Hepatocyte (in vitro differentiated cells): ENCODE measurements at places on chromosomes 13 and 19.

GRCh38 chr13:44574466-44574855 lies 1.7 kb downstream of the TSC22D1 start:
- DNase-seq, result no peak

DNA sequence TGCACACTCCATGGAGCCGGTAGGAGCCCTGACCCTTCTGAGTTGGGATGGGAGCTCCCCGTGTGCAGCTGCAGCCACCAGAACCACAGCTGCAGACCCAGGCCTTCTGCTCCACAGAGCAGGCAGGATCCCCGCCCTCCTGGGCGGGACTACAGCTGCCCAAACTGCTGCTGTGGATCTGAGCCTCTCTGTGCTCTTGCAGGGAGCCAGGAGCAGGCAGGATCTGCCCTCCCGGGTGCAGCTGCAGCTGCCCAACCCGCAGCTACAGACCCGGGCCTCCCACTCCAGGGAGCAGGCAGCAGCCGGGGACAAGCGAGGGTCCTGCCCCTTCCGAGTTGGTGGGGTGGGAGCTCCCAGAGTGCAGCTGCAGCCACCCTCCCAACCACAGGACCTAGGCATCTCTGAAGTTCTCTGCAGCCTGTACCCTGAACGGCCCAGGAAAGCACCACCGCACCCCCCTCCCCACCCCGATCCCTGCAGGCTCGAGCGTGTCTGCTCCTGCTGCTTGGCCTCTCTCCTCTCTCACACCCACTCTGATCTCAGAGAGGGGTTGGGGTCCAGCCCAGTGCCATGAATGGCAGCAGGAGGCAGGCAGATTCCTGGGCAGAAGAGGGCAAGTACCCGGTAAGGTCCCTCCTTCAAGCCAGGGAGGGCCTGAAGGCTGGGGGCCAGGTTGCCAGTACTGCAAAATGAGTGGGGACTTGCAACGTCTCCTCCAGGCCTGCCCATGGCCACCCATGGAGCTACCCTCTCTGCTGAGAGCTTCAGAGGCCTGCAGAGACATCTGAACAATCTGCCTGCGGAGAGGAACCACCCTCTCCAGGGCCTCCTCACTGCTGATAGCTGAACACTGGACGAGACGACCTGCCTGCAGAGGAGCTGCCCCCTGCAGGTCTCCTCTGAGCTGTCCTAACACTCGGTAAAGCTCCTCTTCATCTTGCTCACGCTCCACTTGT lies 16.4 kb upstream of the EMP3 start:
- peak; percentile 66 for DNase-seq

GRCh38 chr13:110236431-110236830 lies 70.5 kb downstream of the COL4A1 start:
- no peak for DNase-seq

- DNase-seq, result no peak
Measured at GRCh38 chr13:27789495-27790303, 2.6 kb upstream of the GSX1 start.

- DNase-seq, result no peak
Measured at GRCh38 chr19:45144431-45145269, 16.1 kb downstream of the NKPD1 start.

DNA sequence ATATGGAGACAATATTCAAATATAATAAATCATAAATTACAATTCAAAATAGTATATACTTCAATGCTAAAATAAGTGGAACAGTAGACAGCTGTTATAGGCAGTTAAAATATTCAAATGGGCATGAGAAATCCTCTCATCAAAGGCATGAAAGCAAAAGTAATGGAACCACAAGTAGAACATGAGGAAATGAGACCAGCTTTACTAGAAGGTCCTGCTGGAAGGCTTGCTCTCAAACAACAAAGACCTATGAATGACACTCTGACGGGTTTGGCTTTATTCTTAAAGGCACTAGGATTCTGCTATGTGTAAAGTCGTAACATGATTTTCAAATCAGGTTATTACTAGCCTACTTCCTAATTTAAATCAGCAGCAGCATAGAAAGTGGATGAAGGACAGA lies 148.1 kb downstream of the VWA8 start:
- no peak for DNase-seq

DNA sequence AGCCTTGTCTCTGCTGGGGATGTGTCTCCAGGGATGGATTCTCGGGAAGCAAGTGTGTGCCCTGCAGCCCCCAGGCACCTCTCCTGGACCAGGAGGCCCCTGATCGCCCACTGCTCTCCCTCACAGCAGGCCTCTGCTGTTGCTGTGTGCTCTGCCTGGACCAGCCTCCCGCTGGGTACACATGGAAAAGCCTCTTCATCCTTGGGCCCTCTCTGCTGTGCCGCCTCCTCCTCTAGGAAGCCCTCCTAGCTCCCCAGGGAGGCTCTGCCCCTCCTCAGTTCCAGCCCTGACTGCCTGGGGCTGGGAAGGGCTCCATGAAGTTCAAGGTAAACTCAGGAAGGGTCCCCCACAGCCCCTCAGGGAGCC lies 12.0 kb downstream of the NDUFA11 start:
- DNase-seq, result no peak

DNA sequence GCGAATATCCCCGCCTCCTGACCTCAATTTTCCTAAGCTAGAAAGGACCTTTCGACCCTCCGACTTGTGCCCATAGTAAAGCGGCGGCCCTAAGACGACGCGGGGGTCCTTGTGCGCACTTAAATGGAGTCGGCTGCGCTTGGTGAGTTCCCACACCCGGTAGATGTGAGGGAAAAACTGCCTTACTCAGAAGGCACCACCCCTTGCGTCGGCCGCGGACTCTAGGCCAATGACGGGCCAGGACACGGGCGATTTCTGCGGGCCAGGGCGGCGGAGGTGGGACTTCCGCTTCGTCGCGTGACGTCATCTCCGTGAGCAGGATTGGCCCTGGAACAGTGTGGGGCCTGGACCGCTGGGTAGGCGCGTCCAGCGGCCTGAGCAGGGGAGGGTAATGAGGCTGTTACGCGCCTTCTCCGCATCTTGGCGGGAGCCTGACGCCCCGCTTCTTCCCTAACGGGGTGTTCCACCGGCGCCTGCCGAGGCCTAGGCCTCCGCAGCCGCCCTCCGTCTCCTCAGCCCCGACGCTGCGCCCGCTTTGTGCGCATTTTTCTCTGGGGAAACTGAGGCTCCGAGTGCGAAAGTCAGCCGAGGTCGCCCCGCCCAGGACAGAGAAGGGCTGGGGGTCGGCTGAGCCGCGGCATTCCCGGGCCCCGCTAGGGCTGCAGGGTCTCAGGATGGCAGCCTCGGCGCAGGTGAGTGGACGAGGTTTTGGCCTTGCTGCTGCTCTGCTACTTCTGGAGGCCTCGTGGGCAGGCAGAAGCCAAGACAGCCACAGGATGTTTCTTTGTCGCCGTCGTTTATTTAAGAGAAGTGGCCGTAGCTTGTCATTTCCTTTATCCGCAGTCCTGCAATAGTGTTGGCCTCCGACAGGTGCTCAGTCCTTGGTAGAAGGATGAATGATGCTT lies at the start of gene ZNF543:
ZNF543 (plus strand) TSS at position 293 of the 905 bp plus-strand sequence; CDS start at position 675, 382 bp downstream.
- peak; percentile 98 for DNase-seq

GRCh38 chr13:75362026-75362425 lies 119.9 kb downstream of the TBC1D4 start:
- no peak for DNase-seq

DNA sequence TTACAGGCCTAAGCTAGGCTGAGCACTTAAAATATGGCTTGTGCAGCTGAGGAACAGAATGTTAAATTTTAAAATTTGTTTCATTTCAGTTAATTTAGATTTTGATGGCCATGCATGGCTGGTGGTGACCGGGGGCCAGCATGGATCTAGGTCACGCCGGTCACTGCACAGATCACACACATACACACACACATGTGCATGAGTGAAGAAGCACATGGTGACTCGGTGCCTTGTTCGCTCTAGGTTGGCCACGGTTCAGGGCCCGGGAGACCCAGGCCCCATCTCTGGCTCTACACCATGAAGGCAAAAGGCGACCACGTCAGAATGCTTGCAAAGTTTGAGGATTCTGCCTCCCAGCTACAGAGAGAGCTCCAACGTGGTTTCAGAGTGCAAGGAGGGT lies 28.0 kb downstream of the ZFR2 start:
- DNase-seq, result no peak

GRCh38 chr19:35986664-35987570 lies 8.1 kb upstream of the SDHAF1 start:
- peak; percentile 34 for DNase-seq

DNA sequence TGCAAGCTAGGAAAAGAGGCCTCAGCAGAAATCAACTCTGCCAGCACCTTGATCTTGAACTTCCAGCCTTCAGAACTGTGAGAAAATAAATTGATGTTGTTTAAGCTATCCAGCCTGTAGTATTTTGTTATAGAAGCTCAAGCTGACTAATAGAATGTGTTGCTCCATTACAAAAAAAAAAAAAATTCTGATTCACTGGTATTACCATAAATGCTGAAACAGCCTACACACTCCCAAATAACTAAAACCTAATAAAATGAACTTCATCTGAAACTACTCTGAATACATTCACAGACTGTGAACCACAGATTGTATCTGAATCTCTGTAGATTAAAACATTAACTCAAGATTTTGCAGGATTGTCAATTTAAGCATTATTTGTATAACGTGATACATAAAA lies 49.5 kb downstream of the RAP2A start:
- DNase-seq, result no peak

- DNase-seq, result no peak
Measured at GRCh38 chr13:99743094-99743493, 228.5 kb downstream of the ZIC5 start.

DNA sequence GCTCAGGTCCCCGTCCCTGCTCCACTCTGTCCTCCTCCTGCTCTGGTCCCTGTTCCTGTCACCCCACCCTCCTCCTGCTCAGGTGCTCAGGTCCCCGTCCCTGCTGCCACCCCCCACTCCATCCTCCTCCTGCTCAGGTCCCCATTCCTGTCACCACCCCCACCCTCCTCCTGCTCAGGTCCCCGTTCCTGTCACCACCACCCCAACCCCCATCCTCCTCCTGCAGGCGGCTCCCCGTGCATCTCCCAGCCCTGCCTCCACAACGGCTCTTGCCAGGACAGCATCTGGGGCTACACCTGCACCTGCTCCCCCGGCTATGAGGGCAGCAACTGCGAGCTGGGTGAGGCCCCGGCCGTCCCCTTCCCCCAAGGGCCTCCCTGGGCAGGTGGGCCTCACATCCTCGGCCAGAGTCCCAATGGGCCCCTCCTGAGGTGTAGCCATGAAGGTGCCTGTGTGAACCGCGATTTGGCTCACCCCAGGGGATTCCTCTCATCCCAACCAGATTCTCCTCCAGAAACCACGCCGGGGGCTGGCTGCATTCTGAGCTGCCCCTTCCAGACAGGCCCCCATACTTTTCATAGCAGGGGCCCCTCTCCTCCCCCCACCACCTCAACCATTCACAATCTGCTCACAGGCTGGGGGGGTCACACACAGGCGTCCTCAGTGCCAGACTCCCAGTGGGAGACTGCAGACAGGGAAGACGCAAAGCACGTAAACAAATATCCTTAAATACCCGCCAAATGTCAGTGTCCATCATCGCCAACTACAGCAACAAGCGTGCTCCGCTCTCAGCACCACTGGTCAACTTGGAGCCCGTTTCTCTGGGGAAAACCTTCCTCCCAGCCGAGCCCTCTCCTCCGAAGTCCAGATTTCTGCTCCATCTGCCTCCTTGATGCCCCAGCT lies 4.6 kb downstream of the PROZ start:
- peak; percentile 4 for DNase-seq

GRCh38 chr19:12793290-12794195 lies 2.3 kb downstream of the JUNB start:
- peak; percentile 96 for DNase-seq

- DNase-seq, result peak; percentile 65
Measured at GRCh38 chr19:18637673-18638630, 1.1 kb downstream of the KLHL26 start.

- DNase-seq, result peak; percentile 32
Measured at GRCh38 chr19:11345122-11345803, 805 bp downstream of the TMEM205 start.

GRCh38 chr13:60351326-60351725 lies 45.7 kb upstream of the TDRD3 start:
- DNase-seq, result peak; percentile 20

GRCh38 chr19:14536926-14537692 lies 7.7 kb downstream of the TECR start:
- peak; percentile 87 for DNase-seq

GRCh38 chr19:12667731-12668302 lies 1.2 kb downstream of the WDR83 start:
- DNase-seq, result no peak

DNA sequence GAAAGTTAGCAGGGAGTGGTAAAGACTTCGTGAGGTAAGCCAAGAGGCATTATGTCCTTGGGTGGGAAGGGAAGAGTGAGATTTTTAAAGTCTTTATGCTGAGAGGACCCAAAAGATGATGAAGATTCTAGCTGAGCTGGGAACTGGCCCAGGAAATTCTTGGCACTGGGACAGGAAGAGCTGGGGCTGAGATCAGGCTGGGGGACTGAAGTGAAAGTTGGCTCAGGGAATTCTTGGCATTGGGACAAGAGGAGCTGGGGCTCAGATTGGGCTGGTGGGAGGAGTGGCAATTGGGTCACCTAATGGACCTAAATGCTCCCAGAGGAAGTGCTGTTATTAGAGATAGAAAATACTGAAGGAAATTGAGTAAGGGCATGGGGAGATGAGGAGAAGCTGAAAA lies 8.8 kb downstream of the SCEL start:
- DNase-seq, result peak; percentile 15

GRCh38 chr13:94609196-94609595 lies 7.5 kb downstream of the GPR180 start:
- no peak for DNase-seq

GRCh38 chr19:14377883-14378328 lies 3.3 kb upstream of the ADGRE5 start:
- no peak for DNase-seq

GRCh38 chr13:45899406-45899805 lies 47.9 kb upstream of the SIAH3 start:
- DNase-seq, result no peak

- no peak for DNase-seq
Measured at GRCh38 chr13:32737111-32737571, 150.9 kb downstream of the PDS5B start.

DNA sequence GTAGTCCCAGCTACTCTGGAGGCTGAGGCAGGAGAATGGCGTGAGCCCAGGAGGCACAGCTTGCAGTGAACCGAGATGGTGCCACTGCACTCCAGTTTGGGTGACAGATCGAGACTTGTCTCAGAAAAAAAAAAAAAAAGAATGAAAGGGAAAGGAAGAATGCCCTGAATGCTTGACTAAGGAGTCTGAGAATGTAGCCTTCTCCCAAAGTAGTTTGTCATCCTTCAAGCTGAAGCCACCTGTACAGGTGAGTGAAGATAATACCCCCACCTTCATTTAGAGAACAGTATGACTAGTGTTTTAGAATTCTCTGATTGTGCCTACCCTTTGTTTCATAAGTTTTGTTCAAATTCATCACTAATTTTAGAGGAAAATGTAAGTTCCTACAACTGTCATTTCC lies 5.9 kb downstream of the RCBTB1 start:
- no peak for DNase-seq

DNA sequence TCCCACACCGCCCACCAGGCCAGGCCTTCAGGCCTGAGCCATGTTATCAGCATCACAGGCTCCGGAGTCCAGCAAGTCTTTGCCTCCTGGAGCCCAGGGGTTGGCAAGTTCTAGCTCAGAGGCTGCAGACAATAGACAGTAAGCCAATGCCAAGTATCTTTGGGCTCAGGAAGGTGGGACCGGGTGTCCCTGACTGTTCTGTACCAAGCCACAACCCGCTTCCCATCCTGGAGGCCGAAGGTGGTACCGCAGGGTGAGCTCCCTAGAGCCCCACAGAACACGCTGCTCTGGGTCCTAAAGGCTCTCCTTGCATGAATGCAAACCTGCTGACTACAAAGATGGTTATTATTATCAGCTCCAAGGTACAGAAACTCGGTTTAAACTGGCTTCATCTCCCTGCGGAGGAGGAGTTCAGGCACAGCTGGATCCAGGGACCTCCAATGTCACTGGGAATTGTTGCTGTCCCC lies 5.5 kb upstream of the FSTL3 start:
- DNase-seq, result no peak

GRCh38 chr19:6481541-6482342 lies at the start of gene DENND1C:
TSS of gene DENND1C (minus strand) at chr19:6481787. CDS start at chr19:6481695, 92 bp downstream.
- peak; percentile 45 for DNase-seq
